NCI-H1048 (cell line): ENCODE measurements at places on chromosomes 16 and 17.
A peak's percentile ranks its signal among the peaks of the same experiment; 100 is the strongest.

DNA sequence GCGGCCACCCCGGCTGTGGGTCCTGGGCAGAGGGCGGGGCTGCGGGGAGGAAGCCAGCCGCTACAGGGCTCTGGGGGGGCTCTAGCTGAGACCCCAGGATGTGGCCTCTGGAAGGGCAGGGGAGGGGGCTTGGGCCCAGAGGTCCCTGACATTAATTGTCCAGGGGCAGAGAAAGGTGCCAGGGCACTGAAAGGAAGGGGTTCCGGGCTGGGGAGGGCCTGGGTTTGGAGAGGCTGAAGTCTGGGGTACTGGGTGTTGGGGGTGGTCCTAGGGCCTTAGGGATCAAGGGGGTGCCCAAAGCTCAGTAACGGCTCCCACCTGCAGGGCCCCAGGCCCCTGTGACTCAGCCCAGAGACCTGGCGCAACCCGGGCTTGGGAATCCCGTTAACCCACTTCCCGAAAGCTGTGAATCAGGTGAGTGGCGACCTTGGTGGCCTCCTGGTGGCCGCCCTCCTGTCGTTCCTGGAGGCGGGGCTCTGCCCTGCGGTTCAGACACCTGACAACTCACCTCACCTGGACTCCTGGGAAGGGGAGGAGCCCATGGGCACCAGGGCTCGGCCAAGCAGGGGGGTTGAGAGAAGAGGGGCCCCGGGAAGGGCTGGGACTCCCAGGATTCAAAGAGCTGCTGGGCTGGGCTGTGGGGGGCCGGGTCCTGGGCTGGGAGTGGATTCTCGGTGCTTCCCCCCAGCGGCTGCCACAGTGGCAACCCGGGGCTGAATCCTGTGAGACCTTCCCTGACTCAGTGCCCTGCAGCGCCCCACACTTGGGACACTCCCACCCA, 465 bp upstream of the PRSS22 start:
- no peak for DNase-seq

- DNase-seq = no peak
Observed at GRCh38 chr17:81656118-81656743, at the start of gene PDE6G. TSS of gene PDE6G (minus strand) at chr17:81656542. CDS start at chr17:81653305, 3,237 bp downstream.

GRCh38 chr16:73214825-73215677, 167.1 kb upstream of the ZFHX3 start:
- no peak for DNase-seq

GRCh38 chr17:75241502-75241901, 19.9 kb downstream of the GGA3 start:
- no peak for DNase-seq

GRCh38 chr17:5769593-5770354, 185.5 kb upstream of the NLRP1 start:
- no peak for DNase-seq

GRCh38 chr16:80202831-80203413, 337.9 kb upstream of the DYNLRB2 start:
- DNase-seq = no peak

- DNase-seq = no peak
Observed at GRCh38 chr17:82681547-82681946, 17.0 kb downstream of the RAB40B start.

DNA sequence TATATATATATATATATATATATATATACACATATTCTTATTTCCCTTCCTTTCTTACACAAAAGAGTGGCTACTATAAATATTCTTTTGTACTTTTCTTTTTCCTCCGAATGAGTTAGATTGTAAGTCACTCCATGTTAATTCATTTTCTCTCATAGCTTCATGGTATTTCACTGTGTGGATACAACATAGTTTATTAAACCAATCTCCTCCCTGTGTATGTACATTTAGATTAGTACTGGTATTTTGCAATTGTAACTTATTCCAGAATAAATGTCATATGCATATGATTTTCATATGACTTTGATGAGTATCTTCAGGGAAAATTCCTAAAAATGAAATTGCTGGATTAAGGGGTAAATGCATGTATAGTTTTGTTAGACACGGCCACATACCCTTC, 20.0 kb upstream of the FA2H start:
- no peak for DNase-seq

- peak; percentile 8 for DNase-seq
Observed at GRCh38 chr16:88804552-88805339, 1.2 kb downstream of the CDT1 start.

GRCh38 chr16:67412294-67412693, 4.0 kb downstream of the ZDHHC1 start:
- no peak for DNase-seq

DNA sequence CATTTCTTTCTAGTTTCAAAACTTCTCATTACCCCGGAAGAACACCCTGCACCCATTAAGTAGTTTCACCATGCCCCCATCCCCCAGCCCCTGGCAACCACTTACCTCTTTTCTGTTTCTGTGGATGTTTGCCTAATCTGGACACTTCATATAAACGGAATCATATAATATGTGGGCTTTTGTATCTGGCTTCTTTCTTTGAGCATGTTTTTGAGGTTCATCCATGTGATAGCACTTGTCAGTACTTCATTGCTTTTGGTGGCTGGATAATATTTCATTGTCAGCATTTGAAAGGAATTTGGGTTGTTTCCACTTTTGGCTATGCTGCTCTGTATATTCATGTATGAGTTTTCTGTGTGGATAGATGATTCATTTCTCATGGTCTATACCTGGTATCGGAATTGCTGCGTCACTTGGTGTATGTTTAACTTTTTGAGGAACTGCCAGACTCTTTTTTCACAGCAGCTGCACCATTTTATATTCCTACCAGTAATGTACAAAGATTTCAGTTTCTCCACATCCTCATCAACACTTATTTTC, 30.0 kb upstream of the SLC5A10 start:
- no peak for DNase-seq

DNA sequence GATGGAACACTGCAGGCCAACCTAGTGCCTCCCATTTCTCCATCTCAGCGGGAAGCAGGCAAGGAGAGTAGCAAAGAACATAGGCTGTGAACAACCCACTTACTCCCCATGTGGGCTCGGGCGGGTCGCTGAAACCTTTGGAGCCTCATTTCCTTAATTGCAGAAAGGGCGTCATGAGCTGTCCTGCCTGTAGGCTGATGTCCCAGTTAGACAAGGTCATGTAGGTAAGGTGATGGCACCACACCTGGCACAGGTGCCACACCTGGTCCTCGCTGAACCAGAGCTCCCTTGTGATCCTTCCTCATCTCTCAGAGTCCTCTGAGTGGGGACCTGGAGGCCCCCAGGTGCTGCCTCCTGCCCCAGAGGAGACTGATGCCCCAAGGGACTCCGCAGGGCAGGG, 22.9 kb downstream of the ABCC3 start:
- DNase-seq = no peak

GRCh38 chr17:31374094-31374447, 17.4 kb upstream of the RAB11FIP4 start:
- no peak for DNase-seq

GRCh38 chr16:67449336-67449735, 18.4 kb downstream of the HSD11B2 start:
- no peak for DNase-seq

DNA sequence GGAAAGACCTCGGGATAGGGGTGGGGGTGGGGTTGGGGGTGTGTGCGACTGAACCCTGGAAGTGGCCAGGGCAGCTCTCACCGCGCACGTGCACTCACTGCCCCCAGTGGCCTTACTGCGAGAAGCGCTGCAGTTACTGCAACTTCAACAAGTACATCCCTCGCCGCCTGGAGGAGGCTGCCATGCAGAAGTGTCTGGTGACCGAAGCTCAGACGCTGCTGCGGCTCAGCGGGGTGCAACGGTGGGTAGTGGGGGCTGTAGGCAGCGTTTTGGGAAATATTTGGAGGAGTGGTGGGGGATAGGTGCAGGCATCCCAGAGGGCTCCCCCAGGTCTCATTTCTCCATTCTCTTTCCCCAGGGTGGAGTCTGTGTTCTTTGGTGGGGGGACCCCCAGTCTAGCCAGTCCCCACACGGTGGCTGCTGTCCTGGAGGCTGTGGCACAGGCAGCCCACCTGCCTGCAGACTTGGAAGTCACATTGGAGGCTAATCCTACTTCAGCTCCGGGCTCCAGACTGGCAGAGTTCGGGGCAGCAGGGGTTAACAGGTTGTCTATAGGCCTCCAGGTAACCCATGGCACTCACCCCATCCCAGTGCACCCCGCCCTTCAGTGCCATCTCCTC, 972 bp downstream of the RSAD1 start:
- DNase-seq = peak; percentile 36

DNA sequence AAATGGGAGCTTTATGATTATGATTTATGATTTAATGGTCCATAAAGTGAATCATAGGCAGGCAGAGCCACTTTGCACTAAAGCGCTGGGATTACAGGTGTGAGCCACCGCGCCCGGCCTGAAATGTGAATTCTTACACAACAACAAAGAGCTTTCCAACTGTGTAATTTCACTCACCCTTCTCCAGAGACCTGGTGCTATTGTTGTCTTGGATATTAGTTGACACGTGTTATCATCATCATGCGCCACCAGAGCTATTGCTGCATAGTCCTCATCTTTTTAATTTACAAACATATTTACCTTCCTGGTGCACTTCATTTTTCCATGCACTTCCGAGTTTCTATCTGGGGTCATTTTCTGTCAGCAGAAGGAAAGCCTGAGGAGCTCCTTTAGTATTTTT, 4.8 kb upstream of the UTS2R start:
- DNase-seq = no peak

DNA sequence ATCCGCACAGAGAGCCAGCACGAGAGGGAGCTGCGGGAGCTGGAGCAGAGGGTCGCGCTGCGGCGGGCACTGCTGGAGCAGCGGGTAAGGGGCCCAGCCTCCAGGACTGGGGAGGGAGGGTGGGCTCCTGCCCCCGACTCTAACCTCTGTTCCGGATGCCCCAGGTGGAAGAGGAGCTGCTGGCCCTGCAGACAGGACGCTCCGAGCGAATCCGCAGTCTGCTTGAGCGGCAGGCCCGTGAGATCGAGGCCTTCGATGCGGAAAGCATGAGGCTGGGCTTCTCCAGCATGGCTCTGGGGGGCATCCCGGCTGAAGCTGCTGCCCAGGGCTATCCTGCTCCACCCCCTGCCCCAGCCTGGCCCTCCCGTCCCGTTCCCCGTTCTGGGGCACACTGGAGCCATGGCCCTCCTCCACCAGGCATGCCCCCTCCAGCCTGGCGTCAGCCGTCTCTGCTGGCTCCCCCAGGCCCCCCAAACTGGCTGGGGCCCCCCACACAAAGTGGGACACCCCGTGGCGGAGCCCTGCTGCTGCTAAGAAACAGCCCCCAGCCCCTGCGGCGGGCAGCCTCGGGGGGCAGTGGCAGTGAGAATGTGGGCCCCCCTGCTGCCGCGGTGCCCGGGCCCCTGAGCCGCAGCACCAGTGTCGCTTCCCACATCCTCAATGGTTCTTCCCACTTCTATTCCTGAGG, 4.4 kb downstream of the HIRIP3 start:
- DNase-seq = no peak

DNA sequence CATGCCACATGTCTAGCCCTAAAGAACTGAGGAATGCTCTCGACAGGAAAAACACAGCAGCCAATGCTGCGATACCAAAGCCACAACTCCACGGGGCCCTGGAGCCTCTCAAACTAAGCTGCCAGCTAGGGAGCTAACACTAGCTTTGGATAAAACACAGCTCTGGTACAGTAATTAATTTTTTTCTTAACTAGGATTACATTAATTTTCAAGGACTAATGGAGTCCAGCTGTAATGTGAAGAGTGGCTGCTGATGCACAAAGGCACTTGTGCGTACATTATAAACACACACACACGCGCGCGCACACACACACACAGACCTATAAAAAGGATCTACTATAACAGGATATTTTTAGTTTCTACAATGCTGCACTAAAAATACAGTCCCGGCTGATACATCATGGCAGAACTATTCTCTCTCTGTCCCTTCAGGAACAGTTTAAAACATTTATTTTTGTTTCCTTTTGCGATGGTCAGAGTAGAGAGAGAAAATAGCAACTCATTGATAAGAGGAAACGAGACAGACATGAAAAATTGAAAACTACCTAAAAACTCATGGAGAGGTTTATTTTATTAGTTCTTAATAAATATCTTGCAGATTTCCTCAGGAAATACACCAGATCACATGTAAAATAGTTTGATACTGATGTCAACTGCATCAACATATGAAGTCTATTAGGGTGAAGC, 88.5 kb downstream of the SMG6 start:
- no peak for DNase-seq

- no peak for DNase-seq
Observed at GRCh38 chr16:88624977-88625576, 13.3 kb upstream of the IL17C start.

- DNase-seq = no peak
Observed at GRCh38 chr16:85326113-85326793, 214.0 kb upstream of the CIBAR2 start.

- no peak for DNase-seq
Observed at GRCh38 chr17:56863974-56864373, 30.0 kb downstream of the DGKE start.

GRCh38 chr16:12291989-12292759, 315.6 kb downstream of the SNX29 start:
- no peak for DNase-seq

DNA sequence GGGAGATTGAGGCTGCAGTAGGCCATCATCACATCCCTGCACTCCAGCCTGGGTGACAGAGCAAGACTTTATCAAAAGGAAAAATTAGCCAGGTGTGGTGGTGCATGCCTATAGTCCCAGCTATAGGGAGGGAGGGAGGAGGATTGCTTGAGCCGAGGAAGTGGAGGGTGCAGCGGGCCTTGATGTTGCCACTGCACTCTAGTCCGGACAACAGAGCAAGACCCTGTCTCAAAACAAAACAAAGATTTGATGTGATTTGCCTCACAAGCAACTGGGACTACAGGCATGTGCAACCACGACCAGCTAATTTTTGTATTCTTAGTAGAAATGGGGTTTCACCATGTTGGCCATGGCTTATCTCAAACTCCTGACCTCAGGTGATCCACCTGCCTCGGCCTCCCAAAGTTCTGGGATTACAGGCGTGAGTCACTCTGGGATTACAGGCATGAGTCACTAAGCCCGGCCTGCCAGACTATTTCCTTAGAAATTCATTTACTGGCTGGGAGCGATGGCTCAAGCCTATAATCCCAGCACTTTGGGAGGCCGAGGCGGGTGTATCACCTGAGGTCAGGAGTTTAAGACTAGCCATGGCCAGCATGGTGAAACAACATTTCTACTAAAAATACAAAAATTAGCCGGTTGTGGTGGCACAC, 11.5 kb downstream of the UBE2G1 start:
- DNase-seq = no peak

DNA sequence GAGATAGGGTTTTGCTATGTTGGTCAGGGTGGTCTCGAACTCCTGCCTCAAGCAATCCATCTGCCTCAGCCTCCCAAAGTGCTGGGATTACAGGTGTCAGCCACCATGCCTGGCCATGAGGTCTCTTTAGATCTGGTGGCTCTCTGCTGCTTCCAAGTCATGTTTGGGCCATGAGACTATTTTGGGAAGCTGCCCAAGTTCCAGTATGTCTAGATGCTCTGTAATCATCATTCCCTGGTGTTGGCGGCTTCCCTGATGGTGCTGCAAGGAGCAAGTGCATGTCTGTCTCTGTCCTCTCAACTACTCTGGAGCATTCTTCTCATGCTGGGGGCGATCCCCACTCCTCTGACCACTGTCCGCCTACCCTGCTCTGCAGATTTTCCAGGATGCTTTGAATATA, 6.4 kb upstream of the ODF4 start:
- no peak for DNase-seq
